ENCODE measurements at places on chromosomes 7 and 10. TPM values are rescaled to one million over a fixed set of nuclear protein-coding genes. Genes with fewer than 3 reads are reported as not detected.

CC2D2B gene
- 0.20 TPM for total RNA-seq

DNA sequence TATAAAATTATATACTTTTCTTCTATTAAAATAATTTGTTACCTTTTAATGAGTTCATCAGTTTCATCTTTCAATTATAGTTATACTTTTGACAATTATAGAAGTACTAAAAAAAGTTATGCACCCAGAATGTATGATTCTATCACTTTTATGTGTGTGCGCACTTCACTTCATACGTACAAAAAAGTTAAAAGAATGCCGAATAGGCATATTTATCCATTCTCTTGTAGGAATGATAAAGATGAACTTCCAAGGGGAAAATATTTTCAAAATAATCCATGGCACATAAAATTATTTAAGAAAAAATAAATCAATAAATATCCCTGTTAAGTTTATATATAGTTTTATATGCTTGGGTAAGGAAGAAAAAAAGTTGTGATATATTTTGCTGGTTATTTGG, 166.9 kb upstream of the PRSS1 start:
- H3K4me3 ChIP-seq, result no peak overlapping the region
- H3K36me3 ChIP-seq, result no peaks in the 10 kb centered on the region
- no peaks in the 10 kb centered on the region for H3K4me1 ChIP-seq
- no peak for DNase-seq
- H3K27me3 ChIP-seq, result no peaks in the 10 kb centered on the region
- no peak overlapping the region for H3K27ac ChIP-seq

- no peak overlapping the region for H3K4me3 ChIP-seq
- H3K36me3 ChIP-seq, result no peaks in the 10 kb centered on the region
- H3K27me3 ChIP-seq, result peaks cover 21% of the 10 kb centered on the region
- DNase-seq, result no peak
- no peak overlapping the region for H3K27ac ChIP-seq
These were observed 75.1 kb downstream of the DGKI start for GRCh38 chr7:137771679-137772078.

DNA sequence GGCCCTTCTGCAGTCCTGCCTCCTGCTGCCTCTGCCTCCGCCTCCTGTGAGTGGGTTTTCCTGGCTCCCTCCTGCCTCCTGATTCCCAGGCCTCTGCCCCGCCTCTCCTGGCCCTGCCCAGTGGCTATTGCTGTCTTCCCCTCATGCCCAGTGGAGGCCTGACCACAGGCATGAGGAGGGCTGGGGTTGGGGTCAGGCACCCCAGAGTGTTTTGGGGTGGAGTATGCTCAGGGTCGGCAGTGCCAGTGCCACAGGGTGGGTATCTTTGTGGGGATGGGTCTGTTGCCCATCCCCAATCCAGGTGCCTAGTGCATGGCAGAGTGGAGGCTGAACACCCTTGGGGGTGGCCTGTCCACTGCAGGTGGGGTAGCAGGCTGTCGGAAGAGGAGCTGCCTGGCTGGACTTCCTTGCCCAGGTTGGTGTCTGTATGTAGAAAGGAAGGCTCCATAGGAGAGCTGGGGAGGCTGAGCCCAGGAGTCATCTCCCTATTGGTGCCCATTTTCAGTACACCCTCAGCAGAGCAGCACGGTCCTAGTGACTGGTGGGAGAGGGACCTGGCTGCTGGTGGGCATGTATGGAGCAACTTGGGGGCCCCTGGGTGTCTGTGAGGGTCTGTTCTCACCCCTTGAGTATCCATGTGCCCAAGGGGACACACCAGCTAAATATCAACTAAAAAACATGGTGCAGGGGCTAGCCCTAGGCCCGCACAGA, 62.2 kb downstream of the ARHGAP22 start:
- no peaks in the 10 kb centered on the region for H3K4me1 ChIP-seq
- H3K36me3 ChIP-seq, result no peaks in the 10 kb centered on the region
- no peak overlapping the region for H3K4me3 ChIP-seq

DNA sequence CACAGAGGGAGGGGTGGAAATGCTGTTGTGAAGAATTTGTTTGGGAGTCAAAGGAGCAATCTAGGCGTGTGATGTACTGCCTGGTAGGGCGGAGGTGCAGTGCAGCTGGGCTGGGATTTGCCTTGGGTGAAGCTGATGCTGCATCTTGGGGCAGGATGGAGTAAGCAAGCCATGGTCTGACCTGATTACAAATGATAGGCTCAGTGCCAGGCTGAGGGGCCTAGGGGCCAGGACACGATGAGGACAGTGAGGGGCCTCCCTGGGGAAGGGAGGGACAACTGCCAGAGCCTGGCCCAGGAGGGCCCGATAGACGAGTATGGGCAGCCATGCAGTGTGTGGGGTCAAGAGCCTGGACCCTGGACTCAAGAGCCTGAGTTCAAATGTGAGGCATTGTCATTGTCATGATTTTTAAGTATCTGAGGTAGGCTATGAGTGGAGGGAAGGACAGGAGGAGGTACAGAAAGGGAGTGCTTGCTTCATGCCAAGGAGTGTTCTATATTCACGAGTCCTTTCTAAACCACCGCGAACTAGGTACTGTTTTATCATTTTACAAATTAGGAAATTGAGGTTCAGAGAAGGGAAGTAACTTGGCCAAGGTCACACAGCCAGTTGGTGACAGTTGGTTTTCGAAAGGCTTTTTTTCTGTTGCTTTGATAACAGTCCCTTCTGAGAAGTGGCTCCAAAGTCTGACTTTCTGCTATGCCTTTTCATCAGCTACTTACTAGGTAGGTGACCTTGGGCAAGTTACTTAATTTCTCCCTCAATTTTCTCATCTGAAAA, 29.7 kb downstream of the HIF1AN start:
- H3K4me1 ChIP-seq, result no peaks in the 10 kb centered on the region
- H3K36me3 ChIP-seq, result no peaks in the 10 kb centered on the region
- no peak for DNase-seq
- H3K27me3 ChIP-seq, result no peaks in the 10 kb centered on the region

All from HCT116 (cell line).